ENCODE measurements at places on chromosomes 1 and 21.

DNA sequence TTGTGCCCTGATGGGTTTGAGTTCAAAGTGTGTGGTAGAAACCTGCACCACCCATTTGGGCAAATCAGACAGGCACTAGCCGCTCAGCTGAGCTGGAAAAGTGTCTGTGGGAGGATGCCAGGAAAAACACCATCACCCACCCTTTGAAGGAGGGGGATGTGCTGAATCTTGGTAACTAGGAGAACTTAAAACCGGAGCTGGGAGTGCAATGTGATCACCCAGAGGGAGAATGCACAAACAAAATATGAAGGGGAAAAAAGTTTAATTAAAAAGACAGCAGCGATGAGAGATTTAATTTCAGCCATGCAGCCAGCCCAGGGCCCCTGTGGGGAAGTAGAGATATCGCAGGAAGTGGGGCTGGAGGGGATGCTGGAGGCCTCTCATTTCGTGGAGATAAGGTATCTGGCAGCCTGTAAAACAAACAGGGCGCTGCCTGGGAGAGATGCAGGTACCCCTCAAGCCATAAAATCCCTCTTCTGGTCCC is 86.8 kb upstream of the BCAR3 start:
- no peak for DNase-seq

DNA sequence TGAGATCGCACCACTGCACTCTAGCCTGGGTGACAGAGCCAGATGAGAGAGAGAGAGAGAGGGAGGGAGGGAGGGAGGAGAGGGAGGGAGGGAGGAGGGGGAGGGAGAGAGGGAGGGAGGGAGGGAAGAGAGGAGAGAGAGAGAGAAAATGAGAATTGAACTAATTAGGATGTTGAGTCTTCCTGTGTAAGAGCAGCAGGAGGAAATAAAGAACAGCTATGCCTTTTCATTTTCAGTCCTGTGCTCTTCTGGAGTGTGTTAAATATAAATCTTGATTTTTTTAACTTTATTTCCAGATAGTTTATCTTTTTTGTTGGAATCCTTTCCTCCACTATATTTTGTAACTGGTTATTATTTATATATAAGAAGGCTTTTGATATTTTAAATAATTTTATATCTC is 27.1 kb downstream of the DNTTIP2 start:
- DNase-seq = no peak

DNA sequence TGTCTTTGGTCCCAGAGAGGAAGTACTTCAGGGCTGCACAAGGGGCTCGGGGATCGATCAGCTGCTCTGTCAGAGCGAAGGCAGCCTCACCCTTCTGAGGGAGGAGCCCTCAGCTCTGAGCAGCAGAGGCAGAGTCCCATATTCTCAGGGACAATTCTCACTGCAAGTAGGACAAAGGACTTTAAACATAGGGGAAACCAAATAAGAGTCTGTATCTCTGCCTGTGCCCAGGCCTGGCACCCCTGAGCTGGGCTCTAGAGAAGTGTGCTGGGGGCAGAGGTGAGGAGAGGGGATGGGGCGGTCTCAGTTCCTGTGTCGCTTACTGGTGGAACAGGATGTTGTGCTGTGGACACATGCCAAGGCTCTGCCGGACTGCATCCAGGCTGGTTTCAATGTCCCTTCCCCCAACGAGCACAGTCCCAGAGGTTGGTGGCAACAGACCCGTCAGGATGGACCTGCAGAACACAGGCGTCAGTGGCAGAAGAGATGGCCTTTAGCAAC is 76.6 kb downstream of the ABCA4 start:
- no peak for DNase-seq

- DNase-seq = no peak
These were observed 361.1 kb upstream of the CHRM3 start for GRCh38 chr1:239025223-239025622.

- DNase-seq = no peak
These were observed 2.3 kb upstream of the MSTO1 start for GRCh38 chr1:155607708-155608107.

DNA sequence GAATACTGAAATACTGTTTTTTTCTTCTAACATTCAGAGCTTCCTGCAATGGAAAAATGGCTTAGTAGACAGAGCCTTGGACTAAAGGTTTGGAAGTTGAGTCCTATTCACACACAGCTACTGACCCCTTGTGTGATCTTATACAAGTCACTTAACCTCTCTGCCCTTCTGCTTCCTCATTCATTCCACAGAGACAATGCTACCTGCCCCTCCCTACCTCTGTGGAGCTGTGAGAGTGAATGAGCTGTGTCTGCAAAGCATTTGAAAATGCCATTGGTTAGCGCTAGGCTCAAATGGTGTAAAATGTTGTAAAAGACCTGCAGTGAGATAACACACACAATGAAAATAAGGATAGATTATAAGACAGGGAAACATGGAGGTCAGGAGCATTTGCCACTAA is 214.4 kb downstream of the BARHL2 start:
- no peak for DNase-seq

DNA sequence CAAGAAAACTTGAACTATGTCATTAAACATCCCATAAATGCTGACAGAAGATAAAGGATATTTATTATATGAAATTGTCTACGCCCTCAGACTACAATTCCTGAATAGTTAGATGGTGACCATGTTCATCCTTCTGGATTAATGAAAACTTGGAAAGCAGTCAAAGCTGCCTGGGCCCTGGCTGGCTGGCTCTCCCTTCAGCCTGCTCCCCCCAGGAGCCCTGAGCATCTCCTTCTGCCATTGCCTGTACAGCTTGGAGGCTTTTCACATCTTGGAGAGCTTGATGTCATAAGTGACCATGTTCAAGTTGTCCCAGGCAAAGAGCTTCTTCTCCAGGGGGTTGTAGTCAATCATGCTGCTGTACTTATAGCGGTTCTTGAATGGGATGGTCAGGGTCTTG is 13.6 kb downstream of the MYOCOS start:
- DNase-seq = no peak

DNA sequence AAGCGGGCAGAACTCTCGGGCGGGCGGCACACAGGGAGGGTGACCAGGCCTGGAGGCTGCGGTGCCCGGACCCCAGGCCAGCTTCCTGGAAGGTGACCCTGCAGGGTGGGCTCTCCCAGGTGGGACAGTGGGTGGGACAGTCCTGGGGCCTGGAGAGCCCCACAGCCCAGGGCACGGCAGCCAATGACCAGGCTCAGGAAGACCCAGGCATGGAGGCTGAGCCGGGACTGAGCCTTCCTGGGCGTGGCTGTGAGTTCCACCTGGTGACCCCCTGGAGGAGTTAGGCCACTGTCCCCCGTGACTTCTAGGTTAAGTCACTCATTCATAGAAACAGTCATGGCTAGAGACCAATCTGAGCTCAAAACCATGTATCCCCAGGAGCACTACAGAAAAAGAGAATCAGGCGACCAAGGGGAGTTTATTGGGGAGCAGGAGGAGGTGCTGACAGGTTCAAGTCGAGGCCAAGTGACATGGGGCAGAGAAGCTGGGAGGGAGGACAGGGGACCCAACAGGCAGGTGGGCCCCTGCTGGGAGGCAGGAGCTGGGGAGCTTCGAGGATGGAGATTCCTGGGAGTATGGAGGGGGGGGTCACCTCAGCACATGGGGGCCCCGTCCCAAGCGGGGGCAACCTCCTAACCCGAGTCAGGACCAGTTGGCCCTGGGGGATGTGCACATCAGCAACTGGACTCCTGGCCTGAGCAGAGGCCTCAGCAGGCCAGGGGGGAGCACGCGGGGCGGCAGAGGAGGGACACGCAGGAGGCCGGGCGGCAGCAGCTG is 1.2 kb downstream of the KRTAP10-5 start:
- DNase-seq = no peak

GRCh38 chr1:219265026-219265515 is 91.4 kb downstream of the LYPLAL1 start:
- DNase-seq = no peak

DNA sequence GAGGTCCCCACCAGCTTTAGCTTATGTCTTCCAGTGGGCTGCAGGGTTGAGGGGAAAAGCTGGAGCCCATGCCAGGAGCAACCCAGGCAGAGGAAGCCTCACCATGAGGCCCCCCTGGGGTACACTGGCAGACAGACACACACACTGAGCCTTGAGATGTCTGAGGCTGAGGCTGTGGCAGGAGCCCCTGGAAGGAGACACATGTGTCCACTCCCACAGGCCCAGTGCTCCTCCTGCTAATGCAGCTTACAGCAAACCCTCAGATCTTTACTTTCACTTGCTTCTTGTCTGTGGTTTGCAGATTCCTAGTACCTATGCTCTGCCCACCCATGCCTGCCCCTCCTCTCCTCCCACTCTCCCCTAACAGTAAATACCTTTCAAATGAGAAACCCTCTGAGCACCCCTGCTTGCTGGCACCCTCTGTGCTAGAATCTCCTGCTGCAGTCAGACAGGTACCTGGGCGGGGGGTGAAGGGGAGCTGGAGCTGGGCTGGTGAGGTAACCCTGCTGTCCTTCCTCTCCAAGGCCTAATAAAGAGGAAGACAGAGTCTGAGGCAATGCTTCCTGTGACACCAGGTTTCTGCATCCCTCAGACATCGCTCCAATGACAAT is 63.4 kb upstream of the NEK2 start:
- no peak for DNase-seq

GRCh38 chr1:101136271-101136670 is 100.5 kb upstream of the S1PR1 start:
- DNase-seq = no peak

GRCh38 chr1:113534875-113535274 is 144.6 kb downstream of the MAGI3 start:
- no peak for DNase-seq

GRCh38 chr1:172001288-172001687 is 160.0 kb downstream of the DNM3 start:
- DNase-seq = no peak

DNA sequence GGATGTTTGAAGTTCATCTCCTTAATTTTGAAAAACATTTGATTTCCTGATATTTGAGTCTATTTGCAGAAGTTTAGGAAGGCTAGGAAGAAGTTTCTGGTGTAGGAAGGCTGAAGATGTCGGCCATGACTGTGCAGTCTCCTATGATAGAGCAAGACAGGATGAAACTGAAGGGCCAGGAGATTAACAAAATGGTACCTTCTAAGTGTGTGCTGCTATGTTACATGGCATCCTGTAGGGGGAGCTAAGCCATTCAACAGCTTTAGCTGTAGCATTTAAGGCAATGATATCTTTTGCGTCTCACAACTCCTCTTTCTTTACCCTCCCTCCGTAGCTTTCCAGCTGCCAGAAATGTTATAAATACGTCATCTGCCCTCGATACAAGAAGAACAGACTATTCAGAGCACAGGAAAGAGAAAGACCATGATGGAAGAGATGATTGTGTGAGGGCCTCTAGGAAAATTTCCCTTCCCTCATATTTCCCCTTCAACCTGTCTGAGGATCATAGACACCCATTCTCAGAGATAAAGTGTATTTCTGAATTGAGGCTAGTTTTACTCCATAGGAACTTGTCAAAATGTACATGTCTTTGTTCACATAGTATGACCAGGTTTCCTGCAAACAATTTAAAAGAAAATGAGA is 61.1 kb downstream of the XCL1 start:
- DNase-seq = no peak

DNA sequence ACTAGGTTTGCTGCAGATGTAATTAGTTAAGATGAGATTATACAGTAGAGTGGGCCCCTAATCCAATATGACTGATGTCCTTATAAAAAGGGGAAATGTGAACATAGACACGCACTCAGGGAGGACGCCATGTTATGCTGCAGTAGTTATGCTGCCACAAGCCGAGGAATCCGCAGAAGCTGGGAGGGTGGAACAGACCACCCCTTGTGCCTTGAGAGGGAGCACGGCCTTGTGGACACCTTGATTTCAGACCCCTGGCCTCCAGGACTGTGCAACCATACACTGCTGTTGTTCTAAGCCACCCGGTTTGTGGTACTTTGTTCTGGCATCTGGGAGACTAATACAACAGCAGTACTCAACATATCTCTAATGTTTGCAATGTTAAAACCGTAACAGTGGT is 57.9 kb upstream of the HIVEP3 start:
- DNase-seq = no peak

- no peak for DNase-seq
These were observed 6.2 kb downstream of the C1orf198 start for GRCh38 chr1:230861970-230862595.

GRCh38 chr1:58928514-58928913 is 144.7 kb upstream of the JUN start:
- DNase-seq = no peak

DNA sequence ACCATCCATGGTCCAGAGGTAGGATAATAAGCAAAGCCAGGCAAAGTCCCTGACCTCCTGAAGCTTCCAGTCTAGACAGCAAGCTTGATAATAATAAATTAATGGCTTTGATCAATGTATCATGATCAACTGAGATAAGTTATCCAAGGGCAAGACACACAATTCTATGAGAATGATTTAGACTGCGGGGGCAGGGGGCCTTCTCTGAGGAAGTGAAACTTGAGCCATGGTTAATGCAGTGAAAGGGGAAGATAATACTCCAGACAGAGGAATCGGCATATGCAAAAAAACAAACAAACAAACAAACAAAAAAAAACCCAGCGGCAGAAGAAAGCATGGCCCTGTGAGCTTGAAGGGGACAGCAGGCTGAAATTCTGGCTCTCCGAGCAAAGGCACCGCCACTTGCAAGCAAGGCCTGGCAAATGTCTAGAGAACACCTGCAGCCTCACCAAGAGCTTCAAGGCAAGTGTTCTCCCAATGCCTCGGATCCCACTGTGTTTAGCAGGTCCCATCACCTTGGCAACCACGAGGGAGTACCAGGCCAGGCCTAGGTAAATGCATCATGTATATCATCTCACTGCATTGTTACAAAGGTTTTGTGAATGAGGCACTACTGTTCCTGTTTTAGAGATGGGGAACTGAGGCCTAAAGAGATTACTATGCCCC is 24.9 kb downstream of the CSMD2 start:
- no peak for DNase-seq

DNA sequence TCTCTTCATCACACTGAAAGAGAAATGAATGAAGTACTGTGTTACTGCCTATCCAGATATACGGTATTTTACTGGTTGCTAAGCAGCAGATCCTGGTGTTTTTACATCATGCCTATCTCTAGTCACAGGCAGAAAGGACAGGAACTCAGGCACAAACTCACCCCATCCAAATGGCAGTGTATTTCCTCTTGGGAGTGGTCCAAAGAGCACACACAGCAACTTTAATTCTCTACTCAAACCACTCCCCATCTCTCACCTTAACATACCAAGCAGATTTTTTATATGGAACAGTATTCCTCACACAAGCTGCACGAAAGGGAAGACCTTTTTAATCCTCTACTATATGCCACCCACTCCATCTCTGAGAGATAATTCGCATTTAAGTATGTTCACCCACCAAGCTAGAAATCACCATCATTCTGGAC is 27.3 kb downstream of the EIF4G3 start:
- DNase-seq = no peak

DNA sequence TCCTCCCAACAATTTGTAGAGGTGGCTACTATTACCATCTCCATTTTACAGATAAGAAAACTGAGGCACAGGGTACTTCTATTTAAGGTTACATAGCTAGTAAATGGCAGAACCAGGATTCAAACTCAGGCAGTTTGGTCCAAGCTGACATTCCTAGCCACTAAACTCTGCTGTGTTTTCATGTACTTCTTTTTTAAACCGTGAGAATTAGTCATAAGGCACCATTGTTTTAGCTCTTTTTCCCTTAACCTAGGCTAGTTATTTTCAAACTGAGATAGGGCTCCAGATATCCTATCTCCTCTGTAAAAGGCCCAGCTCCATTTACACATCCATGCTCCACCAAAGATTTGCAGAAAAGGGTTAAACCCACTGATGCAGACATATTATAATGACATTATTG is 92.9 kb downstream of the PTPN14 start:
- DNase-seq = no peak

- no peak for DNase-seq
These were observed 2.2 kb upstream of the LYPLA2 start for GRCh38 chr1:23788695-23789094.

GRCh38 chr1:29356663-29357062 is 120.3 kb downstream of the PTPRU start:
- DNase-seq = no peak

Measured in central memory CD4-positive, alpha-beta T cell (primary cell).